ENCODE measurements at places on chromosomes 13 and 19.

GRCh38 chr19:1265615-1266128, 3.5 kb upstream of the CIRBP start:
- peak; percentile 84 for DNase-seq

GRCh38 chr19:36032251-36033104, at the start of gene CLIP3:
TSS of gene CLIP3 (minus strand) at chr19:36032873. CDS start at chr19:36032357, 516 bp downstream.
- no peak for DNase-seq

DNA sequence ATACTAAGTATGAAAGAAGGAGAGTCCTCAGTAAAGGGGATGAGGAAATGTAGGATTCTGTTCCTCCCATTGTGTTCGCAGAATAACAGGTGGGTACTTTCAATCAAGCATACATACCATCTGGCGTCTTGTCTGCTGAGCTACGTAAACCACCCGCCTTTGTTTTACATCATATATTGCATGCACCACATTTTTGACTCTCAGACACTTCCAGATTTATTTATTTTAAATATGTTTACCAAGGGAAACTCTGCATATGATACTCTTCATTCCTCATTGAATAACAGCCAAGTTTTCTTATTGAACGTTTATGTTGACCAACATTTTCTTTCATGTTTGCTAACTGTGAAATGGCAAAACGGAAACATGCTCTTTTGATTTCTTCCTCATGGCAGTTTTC, 174.1 kb downstream of the FGF14 start:
- no peak for DNase-seq

GRCh38 chr13:110015253-110015652, 228.9 kb upstream of the IRS2 start:
- DNase-seq, result no peak

DNA sequence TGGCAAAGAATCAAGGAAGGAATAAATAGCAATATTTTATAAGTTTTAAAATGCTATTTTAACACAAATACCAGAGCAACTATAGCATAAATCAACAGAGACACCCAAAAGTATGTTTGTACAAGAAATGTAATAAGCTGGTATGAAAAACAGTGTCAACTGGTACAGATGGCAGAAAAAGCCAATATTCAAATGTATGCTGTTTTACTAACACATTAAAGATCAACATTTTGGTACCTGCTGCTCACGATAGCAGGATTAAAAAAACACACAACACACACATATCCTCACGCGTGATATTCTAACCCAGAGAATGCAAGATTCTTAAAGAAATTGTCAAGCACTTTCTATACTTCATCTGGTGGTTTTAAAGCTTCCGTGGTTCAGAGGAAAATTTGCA, 48.1 kb upstream of the C19orf12 start:
- DNase-seq, result no peak

- DNase-seq, result no peak
Observed at GRCh38 chr13:30429721-30430694, 7.7 kb downstream of the UBE2L5 start.

GRCh38 chr13:70829748-70830147, 721.5 kb upstream of the KLHL1 start:
- no peak for DNase-seq

GRCh38 chr19:2720777-2721569, at the start of gene DIRAS1:
TSS of gene DIRAS1 (minus strand) at chr19:2721372. CDS start at chr19:2717806, 3,566 bp downstream.
- no peak for DNase-seq

DNA sequence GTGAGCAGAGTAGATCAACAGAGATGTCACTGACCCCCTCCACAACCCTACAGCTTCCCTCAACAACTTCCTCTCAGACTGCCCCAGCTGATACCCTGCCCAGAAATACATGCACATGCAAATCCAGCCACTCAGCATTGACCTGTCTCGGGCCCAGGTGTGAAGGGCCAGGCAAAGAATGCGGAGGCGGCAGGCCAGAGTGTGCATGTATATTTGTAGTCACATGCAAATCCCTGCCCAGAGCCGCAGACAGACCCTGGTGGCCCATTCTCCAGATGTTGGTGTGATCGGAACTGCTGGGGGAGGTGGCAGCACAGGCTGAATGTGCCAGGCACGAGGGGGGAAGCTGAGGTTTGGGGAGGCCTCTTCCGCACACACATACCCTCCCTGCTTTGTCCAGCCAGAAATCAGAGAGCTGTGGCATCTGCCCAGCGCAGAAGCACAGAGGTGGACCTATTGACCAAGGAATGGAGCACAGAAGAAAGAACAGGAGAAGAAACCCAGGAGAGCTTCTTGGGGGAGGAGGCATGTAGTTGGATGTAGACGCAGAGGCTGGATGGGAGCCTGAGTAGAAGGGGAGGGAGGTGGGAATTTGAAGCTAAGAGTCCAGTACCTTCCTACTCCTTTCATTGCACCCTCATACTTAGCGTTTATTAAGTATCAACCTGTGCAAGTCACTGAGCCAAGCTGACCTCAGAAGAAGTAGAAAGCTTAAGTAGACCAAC, 14.4 kb downstream of the MEF2B start:
- no peak for DNase-seq

- no peak for DNase-seq
Observed at GRCh38 chr13:59494560-59494970, 669.2 kb downstream of the DIAPH3 start.

DNA sequence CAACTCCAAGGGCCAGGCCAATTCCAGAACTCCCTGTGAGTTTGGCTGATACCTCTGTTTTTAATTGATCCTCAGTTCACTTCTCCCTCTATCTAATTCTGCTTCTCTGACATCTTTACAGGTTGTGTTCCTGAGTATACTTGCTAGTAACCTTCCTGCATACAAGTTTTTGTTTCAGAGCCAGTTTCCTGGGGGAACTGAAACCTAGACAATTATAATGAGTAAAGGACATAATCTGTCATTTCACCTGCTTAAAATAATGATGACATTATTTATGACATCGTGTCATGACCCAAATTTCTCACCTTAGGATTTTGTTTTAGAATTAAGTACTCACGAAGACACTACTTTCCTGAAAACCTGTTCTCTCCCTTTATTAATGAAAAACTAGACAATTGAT, 12.5 kb upstream of the MYCBP2 start:
- DNase-seq, result no peak

DNA sequence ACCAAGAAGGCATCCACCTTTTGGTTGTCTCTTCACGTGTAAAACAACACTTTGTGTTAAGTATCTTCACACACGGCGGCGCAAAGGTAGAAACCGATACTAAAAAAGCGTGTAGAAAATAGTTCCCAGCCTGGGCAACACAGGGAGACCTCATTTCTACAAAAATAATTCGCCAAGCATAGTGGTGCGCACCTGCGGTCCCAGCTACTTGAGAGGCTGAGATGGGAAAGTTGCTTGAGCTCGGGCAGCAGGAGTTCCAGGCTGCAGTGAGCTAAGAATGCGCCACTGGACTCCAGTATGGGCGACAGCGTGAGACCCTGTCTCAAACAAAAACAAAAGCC, 573 bp upstream of the ERCC5 start:
- DNase-seq, result no peak

DNA sequence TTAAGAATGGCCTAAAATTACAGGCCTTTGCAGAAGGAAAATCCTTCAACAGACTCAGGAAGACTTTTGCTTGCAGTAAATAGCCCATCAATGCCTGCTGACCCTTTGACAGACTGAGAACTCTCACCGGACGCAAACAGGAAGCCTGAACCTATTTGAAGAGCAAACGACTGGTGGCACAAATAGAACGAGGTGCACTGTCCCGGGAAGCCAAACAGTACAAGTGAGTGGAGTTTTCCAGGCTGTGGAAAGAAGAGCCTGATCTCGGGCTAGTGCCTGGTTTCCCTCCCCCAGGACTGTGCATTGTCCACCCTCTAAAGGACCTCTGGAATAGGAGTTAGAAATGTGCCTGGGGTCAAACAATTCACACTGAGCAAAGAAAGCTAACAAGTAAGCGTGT, 165.5 kb downstream of the FGF14 start:
- no peak for DNase-seq

- no peak for DNase-seq
Observed at GRCh38 chr19:11202488-11203193, 5.3 kb upstream of the KANK2 start.

- no peak for DNase-seq
Observed at GRCh38 chr19:46654621-46655152, 6.3 kb downstream of the DACT3 start.

- no peak for DNase-seq
Observed at GRCh38 chr13:80550971-80551441, 210.1 kb upstream of the SPRY2 start.

- peak; percentile 77 for DNase-seq
Observed at GRCh38 chr19:932648-933552, 7.1 kb downstream of the ARID3A start.

DNA sequence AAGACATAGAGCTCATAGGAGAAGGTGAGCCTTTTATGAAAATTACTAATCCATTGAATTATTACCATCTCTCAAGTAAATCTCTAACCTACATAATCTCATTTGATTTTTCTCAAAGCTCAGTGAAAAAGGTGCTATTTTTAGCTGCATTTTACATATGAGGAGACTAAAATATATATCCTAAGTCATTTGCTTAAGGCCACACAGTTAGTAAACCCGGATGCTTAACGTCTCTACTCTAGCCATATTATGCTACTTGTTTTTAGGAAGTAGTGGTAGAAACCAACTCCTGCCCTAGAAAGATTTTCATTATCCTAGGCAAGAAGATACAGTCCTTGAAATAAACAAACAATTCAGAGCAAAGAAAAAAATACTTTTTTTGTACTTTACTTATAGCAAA, 108.9 kb downstream of the RBM26 start:
- DNase-seq, result no peak

GRCh38 chr19:36140304-36141038, 605 bp downstream of the CAPNS1 start:
- DNase-seq, result no peak

GRCh38 chr13:55302568-55302967, 1838.2 kb upstream of the PRR20A start:
- no peak for DNase-seq

- no peak for DNase-seq
Observed at GRCh38 chr13:46598820-46599180, 45.8 kb downstream of the LRCH1 start.

DNA sequence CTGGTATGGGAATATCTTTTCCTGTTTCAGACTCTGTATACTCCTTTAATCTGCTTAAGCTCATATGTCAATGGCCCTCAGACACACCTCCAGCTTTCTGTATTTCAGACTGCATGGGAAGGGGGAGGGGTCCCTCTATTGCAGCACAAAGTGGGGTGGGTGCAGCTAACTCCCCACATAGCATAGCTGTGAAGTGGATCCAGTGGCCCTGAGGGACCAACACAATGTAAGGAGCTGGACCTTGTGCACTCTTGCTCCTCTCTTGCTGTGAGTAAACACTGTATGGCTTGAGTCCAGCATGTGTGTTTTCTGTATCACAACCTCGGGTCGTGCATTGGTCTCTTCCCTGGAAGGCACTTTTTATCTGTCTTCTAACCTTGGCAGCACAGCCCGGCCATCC, 669.9 kb downstream of the PCDH9 start:
- DNase-seq, result no peak

- no peak for DNase-seq
Observed at GRCh38 chr13:60970736-60971135, 444.9 kb downstream of the PCDH20 start.

GRCh38 chr13:99075268-99076191, 97.7 kb upstream of the DOCK9 start:
- no peak for DNase-seq

DNA sequence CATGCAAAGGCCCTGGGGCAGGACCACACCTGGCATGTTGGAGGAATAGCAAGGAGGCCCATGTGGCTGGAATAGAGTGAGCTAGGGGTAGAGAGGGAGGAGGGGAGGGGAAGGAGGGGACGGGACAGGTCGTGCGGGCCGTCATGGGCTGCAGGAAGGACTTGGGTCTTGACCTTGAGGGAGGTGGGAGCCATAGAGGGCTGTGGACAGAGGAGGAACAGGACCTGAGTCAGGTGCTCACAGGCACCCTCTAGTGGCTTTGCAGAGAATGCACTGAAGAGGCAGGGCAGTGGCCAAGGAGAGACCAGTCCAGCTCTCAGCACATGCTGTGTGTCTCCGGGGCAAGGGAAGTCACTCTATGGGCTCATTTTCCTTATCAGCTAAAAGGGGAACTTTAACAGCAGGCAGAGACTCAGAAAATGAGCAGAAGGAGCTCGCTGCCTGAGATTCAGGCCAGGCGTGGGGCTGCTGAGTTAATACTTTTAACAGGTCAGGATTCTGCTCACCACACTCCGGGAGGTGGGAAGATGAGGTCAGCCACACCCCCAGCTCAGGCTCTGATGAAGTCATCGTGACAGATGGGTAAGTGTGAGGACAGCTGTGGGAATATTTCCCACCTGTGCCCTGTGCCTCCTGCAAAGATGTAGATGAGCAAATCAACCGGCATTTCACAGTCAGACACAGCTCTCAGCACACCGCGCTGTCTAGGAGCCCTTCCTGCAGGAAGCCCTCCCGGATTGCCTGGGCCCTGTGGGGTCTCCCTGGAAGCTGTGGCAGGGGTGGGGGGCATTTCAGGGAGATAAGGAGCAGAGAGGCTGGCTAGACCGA, 6.0 kb upstream of the TNFAIP8L1 start:
- DNase-seq, result peak; percentile 72

DNA sequence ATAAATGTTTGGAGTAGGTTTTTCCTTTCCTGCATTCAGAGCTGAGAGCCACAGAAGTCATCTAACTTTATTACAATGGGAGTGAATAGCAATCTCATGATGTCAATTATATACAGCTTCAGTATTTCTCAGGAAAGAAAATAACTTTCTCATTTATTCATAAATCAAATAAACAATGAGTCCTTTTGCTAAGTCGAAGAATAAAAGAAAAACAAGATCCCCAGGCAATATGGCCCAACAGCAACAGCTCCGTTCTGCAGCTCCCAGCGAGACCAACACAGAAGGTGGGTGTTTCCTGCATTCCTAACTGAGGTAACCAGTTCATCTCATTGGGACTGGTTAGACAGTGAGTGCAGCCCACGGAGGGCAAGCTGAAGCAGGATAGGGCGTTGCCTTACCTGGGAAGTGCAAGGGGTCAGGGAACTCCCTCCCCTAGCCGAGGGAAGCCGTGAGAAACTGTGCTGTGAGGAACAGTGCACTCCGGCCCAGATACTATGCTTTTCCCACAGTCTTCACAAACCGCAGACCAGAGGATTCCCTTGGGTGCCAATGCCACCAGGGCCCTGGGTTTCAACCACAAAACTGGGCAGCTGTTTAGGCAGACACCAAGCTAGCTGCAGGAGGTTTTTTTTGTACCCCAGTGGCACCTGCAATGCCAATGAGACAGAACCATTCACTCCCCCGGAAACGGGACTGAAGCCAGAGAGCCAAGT, 128.2 kb downstream of the SLITRK1 start:
- no peak for DNase-seq
